NCI-H2081 treated with DMSO at 0.1 percent for 48 hours (cell line): ENCODE measurements at places on chromosomes 5 and 9.

- DNase-seq: no peak
These were observed 141.5 kb upstream of the FBXL17 start for GRCh38 chr5:108523360-108523759.

- no peak for DNase-seq
These were observed 1060.6 kb upstream of the ACO1 start for GRCh38 chr9:31323726-31324444.

DNA sequence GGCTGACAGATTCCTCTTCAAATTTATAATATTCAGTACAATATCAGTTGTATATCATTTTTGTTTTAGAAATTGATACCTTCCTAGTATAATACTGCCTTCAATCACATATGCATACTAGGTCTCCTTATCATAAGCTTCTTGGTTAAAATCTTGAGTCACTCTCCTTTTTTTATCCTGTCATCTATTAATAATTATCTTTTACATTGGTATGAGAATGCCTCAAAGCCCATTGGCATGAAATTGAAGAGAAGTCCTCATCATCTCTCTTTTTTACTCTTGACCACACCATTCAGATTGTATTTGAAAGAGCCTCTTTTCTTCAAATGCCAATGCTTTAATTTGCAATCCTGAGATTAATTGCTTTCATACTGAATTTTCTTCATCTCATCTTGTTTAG is 810.3 kb downstream of the BRINP1 start:
- no peak for DNase-seq

DNA sequence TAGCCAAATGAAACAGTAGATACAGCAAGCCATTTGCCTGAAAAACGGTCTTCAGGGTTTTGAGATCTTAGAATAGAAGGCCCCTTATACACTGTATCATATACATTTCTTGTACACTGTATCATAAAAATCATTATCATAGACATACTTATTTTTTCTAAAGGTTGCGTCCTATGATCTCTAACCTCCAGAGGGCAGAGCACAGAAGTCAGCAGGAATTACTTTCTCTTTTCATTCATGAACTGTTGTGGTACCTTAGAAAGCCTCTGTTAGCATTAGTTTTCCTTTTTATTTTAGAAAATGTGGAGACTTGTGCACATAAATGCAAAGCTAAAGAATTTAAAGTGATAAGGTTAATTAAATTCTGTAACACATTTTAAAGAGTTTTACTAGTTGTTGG is 115.4 kb downstream of the OXCT1 start:
- no peak for DNase-seq

- DNase-seq: no peak
These were observed 72.5 kb upstream of the PANK3 start for GRCh38 chr5:168651648-168652047.

GRCh38 chr9:130237763-130238524 is 27.6 kb upstream of the HMCN2 start:
- DNase-seq: no peak

GRCh38 chr5:33715661-33716060 is 176.1 kb downstream of the ADAMTS12 start:
- DNase-seq: no peak

DNA sequence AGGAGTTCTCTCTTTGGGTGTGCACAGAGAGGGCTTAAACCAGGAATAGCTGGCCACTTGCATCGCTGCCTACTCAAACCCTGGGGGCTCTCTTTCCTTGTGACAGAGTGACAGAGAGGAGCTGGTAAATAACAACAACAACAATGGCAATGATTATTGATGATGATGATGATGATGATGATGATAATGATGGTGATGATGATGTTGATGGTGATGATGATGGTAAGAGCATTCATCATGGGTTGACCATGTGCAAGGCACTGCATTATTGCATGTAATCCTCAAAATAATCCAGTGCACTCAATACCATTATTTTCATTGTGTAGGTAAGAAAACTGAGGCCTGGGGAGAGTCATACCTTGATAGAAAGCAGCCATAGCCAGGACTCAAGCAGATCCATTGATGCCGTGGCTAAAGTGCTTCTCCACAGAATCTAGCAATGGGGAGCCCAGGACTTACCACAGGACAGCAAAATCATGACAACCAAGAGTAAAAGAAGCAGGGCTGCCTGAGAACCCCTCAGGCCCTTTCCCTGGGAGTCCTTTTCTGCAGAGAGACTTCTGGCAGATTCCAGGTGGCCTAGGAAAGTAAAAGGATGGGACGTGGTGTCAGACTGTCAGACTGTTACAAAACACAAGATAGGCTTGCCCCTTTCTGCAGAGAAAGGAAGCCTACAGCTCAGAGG is 4.8 kb downstream of the FOXI1 start:
- DNase-seq: no peak

DNA sequence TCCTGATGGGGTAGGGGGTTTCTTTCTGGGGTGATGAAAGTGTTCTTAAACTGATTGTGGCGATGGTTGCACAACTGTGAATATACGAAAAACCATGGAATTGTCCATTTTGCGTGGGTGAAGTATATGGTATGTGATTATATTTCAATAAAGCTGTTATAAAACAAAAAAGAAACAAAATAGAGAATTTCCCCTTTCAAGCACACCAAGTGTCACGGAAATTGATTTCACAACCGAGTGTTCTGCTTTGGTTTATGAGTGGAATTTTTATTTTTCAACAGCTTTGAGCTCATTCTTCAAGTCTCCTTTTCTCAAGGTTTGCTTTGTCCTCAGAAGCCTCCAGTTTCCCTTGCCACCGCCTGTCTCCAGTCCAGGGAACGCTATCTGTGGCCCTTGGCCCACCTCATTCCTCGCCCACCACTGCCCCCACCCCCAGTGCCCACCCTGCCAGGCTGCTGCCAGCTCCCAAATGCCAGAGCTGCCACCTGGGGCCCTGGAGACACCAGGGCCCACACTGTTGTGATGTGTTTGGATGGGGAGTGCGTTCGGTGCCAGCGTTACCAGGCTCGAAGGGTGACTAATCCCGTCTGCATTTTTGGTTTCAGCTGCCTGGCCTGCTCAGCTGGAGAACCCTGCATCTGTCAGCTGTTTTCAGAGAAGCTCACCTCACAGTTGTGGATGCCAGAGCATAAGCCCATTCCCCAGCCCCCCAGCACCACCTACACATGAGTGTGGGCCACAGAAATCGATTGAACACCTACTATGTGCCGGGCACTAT is 30.4 kb downstream of the DUSP1 start:
- no peak for DNase-seq

DNA sequence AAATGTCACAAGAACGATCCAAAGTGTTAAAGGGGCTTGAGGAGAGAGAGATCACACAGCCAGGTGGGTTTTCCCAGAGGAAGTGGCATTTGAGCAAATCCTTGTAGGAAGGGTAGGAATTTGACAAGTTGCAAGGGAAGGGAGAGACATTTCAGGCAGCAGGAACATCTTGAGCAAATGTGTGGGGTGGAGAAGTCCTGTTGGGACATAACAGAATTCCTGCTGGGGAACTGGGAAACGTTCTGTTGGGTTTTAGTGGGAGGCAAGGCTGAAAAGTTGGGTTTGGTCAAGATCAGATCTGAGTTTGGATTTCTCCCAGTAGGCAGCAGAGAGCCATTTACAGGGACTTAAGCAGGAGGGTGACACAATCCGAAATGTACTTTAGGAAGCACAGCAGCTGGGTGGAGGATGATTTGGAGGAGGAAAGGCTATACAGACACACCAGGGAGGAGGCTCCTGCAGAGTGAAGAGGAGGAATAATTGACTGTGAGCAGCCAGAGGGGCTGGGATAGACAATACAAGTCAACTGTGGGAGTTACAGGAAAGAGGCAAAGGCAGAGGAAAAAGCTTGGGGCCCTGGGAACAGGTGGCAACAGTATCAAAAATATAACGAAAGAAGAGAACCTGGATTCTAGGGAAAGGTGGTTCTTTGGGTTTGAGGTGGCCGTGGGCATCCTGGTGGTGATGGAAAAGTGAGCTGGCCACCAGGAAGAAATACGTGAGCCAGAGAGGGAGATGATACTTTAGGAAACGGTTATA is 3.1 kb upstream of the ZSWIM6 start:
- DNase-seq: no peak

GRCh38 chr5:14816999-14817761 is 54.4 kb downstream of the ANKH start:
- no peak for DNase-seq
